ENCODE measurements at places on chromosomes 12 and 14. TPM values are rescaled to one million over a fixed set of nuclear protein-coding genes. Genes with fewer than 3 reads are reported as not detected.

Gene FOXG1
- total RNA-seq = not detected

Gene TRHDE
- 17.7 TPM for total RNA-seq

Gene TAS2R43
- total RNA-seq = not detected

Gene TAS2R9
- not detected for total RNA-seq

Gene POTEG
- 0.12 TPM for total RNA-seq

Gene RGS6
- not detected for total RNA-seq

Gene CIROP
- total RNA-seq = not detected
